ENCODE measurements at places on chromosomes 4 and X.

DNA sequence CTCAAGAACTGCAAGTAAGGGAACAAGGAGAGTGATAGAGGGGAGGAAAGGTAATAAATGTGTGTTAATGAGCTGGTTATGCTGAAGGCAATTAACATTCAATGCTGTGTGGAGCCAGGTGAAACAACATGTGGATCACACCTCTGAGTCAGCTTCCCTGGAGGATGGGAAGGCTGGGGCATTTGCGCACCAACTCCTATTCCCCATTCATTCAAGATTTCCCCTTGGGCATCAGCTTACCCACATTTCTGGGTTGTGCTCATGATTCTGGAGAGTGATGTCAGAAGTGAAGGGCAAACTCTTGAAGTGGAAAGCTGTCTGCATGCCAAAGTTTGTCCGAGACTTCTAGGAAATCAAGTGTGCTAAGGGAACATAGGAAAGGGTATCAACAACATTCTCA, 461.4 kb downstream of the MID1IP1 start:
- no peak for DNase-seq

- no peak for DNase-seq
Observed at GRCh38 chr4:68348577-68348976, 1.3 kb downstream of the YTHDC1 start.

DNA sequence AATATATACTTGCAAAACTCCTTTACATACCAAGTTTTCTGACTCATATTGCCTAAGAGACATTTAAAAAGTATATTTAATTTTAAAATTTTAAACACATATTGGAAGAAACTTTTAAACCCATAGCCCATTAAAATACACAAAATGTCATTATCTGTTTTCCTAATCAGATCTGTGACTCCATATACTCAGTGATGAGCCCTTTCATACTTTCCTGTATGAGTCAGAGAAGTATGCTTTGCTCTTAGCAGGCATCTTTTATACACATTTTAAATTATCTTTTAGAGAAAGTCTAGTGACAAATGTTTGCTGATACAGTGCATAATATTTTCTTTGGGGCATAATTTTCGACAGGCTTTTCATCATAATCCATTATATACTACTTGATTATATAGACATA, 26.4 kb downstream of the SPIN3 start:
- no peak for DNase-seq

- no peak for DNase-seq
Observed at GRCh38 chr4:155667222-155667567, 547 bp downstream of the GUCY1A1 start.

DNA sequence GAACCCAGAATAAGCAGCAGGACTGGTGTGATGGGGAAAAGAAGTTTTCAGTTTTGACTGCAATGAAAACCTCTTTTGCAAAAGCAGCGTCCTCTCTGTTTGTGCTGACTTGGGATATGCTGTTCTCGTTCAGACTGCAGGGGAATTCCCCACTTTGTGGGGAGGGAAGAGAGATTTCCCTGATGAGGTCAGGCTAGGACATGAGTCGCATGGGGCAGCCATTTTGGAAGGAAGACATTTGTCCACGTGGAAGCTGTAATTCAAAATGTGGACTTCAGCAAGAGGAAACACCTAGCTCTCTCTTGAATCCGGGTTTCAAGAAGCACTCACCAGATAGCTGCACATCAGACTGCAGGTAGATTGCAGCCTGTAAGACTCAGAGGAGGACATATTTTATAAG, 39.3 kb downstream of the ING2 start:
- no peak for DNase-seq

DNA sequence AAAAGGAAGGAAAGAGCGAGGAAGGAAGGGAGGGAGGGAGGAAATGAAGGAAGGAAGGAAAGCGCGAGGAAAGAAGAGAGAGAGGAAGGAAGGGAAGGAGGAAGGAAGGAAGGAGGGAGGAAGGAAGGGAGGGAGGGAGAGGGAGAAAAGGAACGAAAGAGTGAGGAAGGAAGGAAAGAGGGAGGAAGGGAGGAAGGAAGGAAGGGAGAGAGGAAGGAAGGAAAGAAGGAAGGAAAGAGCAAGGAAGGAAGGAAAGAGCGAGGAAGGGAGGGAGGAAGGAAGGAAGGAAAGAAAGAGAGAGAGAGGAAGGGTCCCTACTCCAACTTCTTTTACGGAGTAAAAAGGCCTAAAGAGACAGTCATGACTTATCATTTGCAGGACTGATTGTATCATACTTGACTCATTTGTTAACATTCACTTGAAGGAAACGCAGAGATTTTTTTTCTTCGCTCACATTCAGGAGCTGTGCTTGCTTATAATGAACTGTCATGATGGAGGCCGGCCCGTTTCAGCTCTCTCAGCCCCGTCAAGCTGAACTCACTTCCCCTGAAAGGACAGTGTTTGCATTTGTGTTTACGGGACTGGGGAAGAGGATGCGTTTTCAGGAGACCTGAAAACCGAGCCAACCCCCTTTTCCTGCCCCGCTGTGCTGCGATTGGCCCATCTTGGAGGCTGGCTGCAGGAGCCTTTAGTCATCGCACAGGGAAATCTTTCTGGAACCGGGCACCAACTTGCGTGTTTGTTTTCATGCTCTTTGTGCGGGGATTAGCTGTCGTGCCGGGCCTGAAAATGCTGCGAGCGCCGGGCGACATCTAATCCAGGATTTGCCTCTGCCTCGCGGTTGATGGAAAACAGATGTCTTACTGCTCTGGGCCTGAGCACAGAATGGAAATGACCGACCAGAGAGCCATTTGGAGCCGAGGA, 17.8 kb downstream of the TRIM2 start:
- DNase-seq, result no peak

Data from esophagus squamous epithelium (tissue), 5 donors.